ENCODE measurements at places on chromosomes 11 and 22.
A peak's percentile ranks its signal among the peaks of the same experiment; 100 is the strongest.

DNA sequence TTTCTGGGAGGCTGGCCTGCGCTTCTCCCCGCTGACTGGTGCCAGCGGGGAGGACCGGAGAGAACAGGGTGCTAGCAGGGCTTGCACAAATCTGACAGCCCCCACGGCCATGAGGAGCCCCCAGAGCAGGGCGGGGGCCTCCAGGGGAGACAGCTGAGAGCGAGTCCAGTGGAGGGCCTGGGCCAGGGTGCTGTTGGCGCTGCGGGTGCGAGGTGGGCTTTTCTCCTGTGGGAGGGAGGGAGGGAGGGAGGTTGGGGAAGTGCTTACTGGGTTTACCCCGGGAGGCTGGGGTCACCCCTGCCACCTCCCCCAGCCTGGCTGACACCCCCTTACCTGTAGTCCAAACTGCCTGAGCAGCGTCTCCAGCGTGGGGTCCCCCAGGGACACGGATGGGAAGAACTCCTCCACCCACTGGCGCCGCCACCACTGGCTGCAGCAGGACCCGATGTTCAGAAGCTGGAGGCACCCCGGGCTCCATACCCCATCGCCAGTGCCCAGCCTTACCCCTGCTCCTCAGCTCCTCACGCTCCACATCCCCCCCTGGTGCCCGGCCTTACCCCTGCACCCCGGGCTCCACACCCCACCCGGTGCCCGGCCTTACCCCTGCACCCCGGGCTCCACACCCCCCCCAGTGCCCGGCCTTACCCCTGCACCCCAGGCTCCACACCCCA is 3.9 kb downstream of the LMF2 start:
- DNase-seq, result no peak

GRCh38 chr11:63939397-63939891 is 642 bp downstream of the NAA40 start:
- DNase-seq, result no peak

GRCh38 chr11:1228101-1228821 is 5.4 kb downstream of the MUC5B start:
- DNase-seq, result no peak

GRCh38 chr11:109034339-109034696 is 369.4 kb downstream of the DDX10 start:
- DNase-seq, result no peak

DNA sequence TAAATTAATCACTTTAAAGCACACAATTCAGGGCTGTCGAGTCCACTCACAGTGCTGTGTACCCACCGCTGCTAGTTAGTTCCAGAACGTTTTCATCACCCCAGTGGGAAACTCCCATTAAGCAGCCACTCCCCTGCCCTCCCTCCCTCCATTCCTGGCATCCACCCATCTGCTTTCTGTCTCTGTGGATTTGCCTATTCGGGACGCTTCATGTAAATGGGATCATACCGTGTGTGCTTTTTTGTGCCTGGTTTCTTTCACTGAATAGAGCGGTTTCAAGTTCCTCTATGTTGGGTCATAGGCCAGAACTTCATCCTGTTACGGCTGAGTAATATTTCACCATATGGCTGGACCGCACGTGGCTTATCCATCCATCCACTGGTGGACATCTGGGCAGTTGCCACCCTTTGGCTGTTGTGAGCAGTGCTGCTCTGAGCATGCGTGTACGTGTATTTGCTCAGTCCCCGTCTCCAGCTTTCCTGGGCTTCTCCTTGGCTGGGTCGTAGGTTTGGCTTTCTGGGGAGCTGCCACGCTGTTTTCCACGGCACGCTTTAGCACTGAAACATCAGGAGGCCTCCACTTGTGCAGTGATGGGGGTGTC is 30.1 kb downstream of the ARHGAP8 start:
- no peak for DNase-seq

DNA sequence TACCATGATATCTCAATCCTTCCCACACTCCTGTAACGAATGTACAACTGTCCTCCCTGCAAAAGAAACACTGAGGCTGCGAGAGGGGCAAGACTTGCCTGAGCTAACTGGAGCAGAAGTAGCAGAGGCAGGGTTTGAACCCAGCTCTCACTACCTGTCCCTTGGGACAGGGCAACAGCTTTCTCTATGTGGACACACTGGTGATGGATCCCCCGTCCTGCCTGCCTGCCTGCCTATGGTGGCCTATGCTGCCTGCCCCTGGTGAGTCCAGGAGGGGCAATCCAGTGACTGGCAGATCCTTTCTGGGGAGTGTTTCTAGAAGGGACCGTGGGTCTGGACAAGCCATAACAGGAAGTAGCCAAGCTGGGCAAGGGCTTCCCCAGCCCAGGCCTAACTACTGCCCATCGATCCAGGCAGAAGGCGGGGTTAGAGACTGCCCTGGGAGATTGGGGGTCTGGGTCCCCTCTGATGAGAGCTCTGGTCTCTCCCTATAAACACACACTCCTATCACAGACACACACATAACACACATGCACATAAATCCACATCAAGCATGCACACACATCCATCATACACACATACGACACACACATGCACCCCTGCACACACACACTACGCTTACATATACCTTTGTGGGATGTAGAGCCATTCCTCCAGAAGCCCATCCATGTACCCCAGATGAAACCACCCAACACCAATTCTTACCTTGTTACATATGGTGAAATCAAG is 1.1 kb upstream of the EMID1 start:
- DNase-seq, result no peak

- DNase-seq, result no peak
These were observed 21.3 kb downstream of the TNKS1BP1 start for GRCh38 chr11:57303280-57303989.

DNA sequence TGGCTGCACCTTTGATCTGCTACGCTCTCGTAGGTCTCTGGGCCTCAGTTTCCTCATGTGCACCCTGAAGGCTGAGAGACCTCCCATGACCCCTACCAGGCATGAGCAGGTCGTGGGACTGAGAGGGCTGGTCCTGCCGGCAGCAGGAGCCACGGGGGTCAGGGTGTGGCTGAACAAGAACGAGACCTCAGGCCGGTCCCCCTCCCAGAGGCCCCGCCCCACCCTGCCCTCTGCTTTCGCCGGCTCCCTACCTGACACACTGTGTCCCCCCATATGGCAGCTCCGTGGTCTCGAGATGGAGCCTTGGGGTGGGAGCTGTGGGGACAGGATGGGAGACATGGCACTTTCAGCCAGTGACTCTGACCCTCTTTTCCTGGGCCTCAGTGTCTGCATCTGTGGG is 40.6 kb downstream of the CDKN1C start:
- DNase-seq, result no peak

DNA sequence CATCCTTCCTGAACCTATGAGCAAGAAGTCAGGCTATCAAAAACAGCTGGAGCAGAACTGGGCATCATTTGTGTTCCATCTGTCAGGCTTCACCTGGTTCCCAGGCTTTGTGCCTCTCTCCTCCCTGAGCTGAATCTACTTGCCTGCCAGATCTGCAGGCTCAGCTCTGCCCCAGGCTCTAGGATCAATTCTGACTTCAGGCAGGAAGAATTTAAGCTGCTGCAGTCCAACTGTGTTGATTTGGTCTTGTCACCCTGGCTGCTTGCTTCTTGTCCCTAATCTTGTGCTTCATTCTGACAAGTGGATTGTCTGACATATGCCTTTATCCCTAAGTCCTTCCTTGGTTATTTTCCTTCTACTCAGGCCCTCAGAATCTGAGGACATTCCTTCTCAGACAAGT is 31.6 kb upstream of the CADM1 start:
- DNase-seq, result no peak

DNA sequence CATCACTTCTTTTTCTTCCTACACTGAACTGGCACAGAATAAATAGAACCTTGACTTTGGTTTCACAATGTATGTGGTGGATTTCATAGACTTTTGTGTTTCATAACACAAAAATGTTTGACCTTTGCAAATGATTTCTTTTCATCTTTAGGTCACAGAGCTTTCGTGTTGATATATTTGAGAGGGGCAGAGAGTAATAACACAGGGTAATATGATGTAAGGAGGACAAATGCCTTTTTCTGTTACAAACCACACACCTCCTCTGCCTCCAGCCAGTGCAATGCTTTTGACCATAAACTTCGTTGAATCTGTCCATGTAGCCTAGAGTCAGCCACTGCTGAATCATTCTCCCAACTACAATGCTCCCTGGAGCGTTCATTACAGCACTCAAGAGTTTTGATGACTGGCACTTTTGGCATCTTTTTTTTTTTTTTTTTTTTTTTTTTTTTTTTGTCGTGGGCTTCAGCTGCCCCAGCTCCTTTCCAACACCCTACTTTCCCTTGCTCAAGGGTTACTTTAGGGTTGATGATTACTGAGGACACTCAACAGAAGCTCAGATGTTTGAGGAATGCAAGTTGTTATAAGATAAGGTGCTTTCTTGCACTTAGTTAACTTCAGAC is 11.4 kb upstream of the CAT start:
- no peak for DNase-seq

DNA sequence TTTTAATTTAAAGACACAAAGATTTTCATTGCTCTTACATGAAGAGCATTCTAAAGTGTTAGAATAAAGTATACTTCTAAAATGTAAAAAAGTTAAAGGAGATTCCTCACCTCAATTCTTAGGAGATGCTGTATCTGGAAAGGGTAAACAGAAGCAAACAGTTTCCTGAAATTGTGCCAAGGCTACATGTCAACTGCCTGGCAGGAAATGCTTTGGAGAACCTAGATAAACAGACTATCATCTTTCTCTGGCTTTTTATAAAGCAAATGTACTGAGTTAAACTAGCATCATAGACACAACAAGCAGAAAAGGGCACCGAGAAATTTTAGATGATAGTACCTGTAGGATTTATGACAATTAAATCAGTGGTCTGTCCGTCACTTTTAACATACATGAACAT is 24.7 kb upstream of the AKIP1 start:
- no peak for DNase-seq

GRCh38 chr11:47912843-47913437 is 64.8 kb upstream of the NUP160 start:
- no peak for DNase-seq

DNA sequence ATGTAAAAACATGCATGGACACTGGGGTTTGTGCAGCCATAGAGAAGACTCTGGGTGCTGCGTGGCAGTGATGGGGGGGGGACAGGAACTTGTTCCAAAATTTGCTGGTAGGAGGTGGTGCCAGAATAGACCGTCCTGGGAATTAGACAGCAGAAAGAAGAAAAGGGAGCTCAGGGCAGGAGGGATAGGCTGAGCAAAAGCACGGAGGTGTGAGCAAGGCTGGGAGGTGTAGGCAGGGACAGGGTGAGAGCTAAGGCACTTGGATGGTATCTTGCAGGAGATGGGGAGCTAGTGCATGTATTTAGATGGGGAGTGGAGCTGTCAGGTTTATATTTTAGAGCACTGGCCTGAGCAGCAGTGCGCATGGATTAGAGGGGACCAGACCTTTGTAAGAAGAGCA is 53.8 kb downstream of the PKNOX2 start:
- DNase-seq, result no peak

DNA sequence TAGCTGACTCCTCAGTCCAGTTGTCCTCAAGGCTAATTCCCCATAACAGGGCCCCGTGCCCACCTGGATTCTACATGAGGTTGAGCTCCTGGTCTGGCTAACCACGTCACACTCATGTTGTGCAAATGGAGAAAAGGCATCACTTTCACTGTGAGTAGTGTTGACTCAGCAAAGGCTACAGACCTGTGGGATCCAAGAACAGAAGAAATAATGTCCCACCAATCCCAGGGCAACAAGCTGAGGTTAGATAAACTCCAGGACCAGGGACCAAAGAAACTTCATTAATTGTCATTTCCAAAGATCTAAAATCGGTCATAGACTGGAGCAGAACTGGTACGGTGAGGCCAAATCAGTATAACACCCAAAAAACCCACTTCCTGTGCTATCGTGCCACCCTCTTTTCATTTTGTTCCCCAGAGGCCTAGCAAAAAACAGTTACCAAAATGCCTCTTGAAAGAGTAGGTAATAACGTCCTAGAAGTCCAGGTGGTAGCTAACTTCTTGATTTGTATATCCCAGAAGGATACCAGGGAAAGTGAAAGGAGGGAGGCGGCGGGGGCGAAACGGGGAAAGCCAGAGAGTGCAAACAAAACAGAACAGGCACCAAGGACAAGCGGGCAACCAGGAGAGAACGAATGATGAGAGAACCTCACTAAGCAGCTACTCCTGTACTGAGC is 1.4 kb downstream of the PCSK7 start:
- DNase-seq, result no peak

GRCh38 chr11:65912845-65913244 is 6.0 kb downstream of the C11orf68 start:
- no peak for DNase-seq

DNA sequence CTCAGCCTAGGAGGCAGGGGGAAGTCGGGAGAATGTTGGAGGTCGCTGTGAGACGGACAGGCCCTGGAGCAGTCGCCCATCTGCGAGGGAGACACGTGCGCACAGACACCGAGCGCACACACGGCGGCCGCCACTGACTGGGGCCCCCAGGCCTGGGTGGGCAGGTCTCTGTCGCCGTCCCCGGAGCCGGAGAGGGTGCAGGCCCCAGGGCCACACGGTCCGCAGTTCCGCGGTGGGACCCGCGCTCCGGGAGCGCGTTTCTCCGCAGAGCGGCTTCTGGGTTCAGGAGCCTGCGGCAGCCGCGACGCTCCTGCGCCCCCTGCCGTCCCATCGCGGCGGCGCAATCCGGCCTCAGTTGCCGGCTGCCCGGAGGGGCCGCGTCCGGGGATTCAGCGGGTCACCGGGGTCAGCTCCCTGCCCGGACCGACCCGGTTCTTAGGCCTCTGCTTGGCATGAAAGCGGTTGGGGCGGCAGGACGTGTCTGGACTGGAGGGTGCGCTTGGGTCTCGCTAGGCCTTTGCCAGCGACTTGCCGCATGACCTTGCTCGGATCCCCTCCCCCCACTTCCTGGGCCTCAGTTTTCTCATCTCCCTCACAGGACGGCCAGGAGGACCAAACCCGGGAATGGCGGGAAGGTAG is 31.2 kb downstream of the PDE2A start:
- peak; percentile 72 for DNase-seq

DNA sequence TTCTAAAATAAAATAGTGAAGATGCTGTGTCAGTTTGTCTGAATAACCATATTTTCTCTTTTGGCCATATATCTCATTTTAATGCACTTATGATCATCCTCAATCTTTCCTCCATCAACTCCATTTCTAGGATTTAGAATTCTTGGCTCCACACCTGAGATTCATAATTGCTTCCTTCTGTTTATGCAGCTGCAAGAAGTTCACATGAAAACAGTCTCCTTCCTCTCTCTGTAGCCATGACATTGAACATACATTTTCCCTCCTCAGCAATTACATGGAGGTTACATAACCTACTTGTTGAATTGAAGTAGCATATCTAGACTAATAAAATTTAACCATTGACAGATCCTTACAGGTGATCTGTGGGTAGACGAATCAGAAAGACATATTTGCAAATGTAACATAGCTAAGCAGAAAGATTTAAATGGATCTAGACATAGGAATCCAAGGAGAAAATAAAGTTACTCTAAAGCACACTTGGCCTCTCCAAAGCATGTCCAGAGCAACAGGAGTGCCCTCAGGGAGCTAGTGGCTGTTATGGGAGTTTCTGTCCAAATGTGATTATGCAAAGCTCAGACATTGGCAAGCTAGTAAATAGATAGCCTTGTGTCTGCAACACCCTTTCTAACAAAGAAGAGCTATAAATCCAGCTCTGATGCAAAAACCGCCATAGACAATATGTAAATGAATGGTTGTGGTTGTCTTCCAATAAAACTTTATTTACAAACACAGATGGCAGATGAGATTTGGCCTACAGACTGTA is 119.9 kb upstream of the MPPED2 start:
- no peak for DNase-seq

All from neural crest cell (in vitro differentiated cells).